ENCODE measurements at places on chromosomes 1 and 21.

- no peak for DNase-seq
Measured at GRCh38 chr1:157270705-157271274, 132.6 kb upstream of the ETV3 start.

- DNase-seq, result peak; percentile 20
Measured at GRCh38 chr1:222772996-222773379, 36.0 kb downstream of the FAM177B start.

- DNase-seq, result no peak
Measured at GRCh38 chr21:42696501-42697040, 43.1 kb downstream of the PDE9A start.

- no peak for DNase-seq
Measured at GRCh38 chr1:158354255-158354654, 561 bp downstream of the CD1E start.

DNA sequence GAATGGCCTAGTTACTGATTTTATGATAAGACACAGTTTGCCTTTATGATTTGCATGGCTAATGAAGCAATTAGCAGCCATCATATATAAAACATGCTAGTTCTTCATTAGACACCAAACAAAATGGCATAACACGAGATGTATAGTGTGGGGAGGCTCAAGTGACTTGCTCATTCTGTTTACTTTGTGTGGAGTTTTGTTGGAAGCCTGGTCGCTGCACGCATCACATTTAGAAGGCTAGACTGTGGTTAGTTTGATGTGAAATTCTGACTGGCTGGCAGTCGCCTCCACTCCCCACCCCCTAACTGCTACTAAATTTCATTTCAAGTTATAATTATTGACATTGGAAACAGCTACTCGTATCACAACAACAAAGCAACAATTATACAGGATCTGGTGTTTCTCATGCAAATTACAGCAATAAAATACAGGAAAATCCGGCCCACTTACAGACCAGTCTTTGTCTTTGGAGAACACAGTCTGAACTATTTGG is 356.1 kb downstream of the LMO4 start:
- no peak for DNase-seq

DNA sequence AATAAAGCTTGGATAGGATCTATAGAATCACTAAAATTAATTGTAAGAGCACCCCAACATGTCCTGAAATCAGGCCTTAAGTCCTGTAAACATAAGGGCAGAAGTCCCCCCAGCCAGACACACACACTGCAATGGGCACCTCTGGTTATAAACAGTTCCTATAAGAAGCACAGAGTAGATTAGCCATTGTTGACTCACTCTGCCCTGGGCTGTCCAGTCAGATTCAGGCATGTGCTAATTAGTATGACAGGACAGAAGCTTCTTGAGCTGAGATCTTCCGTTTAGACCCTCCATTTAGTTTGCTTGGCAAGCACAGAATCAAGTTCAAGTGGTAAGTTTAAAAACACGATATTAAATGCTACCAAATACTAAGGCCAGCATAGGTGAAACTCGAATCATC is 11.8 kb upstream of the DENND1B start:
- no peak for DNase-seq

GRCh38 chr1:52867087-52867863 is 24.7 kb downstream of the ZYG11A start:
- peak; percentile 73 for DNase-seq

GRCh38 chr1:118988186-118989005 is at the start of gene TBX15:
Gene TBX15, minus strand, starts transcription at chr1:118988343. Its CDS starts 548 bp downstream, at chr1:118987795.
- DNase-seq, result no peak

- no peak for DNase-seq
Measured at GRCh38 chr1:91226741-91227140, 177.9 kb downstream of the HFM1 start.

- DNase-seq, result no peak
Measured at GRCh38 chr1:91745640-91746373, 140.1 kb downstream of the TGFBR3 start.

DNA sequence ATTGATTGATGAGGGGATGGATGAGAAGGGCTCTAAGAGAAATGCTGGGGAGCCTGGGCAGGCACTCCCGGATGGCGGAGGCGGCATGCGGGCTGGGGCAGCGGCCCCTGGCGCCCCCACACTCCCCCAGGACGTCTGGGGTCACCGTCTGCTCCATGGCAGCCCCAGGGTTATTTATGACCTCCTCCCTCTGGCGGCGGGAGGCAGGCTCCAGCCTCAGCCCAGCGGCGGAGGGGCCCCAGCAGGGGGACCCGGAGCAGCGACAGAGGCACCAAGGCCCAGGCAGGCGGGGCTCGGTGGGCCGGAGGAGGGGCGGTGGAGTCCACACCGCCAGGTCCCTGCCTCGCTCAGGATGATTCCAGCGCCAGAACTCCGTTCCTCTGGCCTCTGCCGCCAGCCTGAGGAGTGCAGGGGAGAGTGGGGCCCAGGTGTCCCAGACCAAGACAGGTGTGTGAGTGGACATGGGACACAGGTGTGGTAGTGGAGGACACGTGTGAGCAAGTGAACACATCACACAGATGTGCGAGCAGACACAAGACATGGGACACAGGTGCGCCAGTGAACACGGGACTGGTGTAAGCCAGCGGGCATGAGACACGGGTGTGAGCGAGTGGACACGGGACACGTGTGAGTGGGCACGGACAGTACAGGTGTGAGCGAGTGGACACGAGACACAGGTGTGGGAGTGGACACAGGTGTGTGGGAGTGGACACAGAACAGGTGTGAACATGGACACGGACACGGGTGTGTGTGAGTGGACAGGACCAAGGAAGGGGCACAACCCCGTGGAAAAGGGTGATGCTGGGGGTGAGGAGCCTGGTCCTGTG is 2.5 kb upstream of the SAMD11 start:
- DNase-seq, result no peak

GRCh38 chr1:186511761-186512637 is 51.1 kb upstream of the PDC start:
- DNase-seq, result no peak

DNA sequence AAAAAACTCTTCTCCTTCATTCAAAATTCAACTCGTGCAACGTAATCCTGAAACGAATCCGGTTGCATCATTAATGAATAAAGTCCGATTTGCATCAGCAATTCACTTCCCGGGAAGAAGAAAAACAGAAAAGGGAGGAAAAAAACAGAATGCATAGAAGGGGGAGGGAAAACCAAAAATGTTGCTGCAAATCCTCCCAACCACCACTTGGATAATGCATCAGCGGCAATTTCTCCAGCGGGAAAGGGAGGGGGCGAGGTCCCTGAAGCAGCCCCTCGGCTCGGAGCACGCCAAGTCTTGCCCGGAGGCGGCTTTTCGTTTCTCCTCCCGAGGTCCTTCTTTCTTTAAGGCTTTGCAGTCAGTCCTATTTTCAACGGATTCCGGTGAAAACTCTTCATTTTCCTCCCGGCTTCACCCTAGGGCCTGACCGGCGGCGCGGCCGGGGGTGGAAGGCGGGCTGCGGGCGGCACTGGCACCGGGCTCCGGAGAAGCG is 723 bp downstream of the CDC42BPA start:
- peak; percentile 25 for DNase-seq

DNA sequence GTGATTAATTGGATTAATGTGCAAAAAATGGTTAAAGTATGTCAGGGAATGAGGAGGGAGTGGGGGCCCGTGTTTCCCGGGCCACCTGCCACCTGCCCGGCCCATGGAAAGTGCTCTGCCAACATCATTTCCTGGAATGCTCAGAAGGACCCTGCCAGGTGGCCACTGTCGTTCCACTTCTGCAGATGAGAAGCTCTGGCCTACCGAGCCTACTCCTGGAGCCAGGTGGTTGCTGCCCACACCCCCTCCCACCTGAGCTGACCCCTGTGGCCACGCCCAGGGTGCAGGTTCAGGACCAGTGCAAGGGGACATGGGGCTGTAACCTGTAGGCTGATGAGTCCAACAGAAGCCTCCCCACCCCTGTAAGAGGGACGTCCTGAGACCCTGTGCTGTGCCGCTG is 99.7 kb downstream of the PRDM16 start:
- DNase-seq, result no peak

DNA sequence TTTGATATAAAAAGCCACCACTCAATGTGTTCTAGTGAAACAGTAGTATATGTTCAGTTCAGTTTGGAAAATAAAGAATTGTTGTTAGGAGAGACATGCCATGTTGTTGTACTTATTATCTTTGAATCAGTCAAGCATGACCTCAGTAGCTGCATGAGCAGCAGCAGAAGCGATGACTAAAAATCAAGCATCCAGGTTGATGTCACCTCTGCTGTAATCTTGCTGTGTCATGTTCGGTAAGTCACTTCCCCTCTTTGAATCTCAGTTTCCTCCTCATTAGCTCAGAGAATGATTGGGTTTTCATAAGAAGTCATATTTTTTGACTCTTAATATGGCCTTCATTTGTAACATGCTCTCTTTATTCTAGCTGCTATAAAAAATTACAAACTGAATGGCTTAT is 428.4 kb upstream of the B3GALT2 start:
- DNase-seq, result no peak

DNA sequence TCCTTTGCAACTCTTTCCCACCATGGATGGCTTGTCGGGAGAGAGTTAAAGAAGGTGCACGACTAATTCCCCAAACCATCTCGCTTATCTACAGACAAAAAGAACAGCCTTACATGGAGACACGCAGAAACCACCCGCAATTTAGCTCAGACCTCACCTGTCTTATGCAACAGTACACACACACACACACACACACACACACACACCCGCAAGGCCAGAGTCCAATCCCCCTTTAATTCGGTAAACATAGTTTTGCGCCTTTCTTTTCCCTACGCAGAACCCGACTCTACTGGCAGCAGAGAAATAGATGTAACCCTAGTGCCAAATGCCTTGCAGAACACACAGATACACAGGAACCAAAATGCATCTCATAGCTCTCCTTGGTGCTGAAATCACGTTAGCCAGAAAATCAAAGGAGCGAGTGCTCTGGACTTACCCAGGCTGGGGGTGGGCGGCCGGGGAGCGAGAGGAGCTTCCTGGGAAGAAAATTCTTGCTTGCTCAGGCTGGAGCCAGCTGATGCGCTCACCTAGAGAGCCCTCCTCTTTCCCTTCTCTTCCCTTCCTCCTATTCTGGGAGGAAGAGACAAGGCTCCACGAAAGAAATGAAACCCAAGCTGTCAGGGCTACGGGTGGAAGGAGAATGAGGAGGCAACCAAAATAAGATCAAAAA is 470 bp downstream of the TNR start:
- no peak for DNase-seq

Measured in GM10248 (cell line).